ENCODE measurements at places on chromosomes 6 and 20.
A peak's percentile ranks its signal among the peaks of the same experiment; 100 is the strongest.

DNA sequence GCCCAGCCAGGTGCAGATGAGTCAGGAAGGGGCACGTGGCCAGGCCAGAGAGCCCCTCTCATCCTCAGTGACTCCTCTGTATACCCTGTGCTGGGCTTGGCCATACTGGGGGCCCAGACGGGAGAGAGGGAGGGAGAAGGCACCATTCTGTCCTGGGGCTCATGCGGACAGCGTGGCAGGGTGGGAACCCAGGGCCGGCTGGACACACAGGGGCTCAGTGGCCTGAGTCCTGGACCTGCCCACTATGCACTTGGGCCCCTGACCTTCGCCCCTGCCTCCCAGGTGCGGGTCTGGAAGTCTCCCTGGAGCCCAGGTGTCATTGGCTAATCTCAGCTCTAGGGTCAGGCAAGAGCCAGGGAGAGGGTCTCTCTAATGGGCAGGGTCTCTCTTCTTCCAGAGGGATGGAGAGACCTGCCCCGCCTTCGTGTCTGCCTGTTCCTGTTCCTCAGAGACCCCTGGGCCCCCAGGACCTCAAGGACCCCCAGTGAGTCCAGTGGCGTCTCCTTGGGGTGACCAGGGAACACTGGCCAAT is 27.7 kb downstream of the COL20A1 start:
- no peak for DNase-seq

GRCh38 chr20:50919567-50919966 is 11.7 kb downstream of the ADNP start:
- peak; percentile 15 for DNase-seq

GRCh38 chr6:95545226-95545625 is 32.1 kb upstream of the MANEA start:
- no peak for DNase-seq

DNA sequence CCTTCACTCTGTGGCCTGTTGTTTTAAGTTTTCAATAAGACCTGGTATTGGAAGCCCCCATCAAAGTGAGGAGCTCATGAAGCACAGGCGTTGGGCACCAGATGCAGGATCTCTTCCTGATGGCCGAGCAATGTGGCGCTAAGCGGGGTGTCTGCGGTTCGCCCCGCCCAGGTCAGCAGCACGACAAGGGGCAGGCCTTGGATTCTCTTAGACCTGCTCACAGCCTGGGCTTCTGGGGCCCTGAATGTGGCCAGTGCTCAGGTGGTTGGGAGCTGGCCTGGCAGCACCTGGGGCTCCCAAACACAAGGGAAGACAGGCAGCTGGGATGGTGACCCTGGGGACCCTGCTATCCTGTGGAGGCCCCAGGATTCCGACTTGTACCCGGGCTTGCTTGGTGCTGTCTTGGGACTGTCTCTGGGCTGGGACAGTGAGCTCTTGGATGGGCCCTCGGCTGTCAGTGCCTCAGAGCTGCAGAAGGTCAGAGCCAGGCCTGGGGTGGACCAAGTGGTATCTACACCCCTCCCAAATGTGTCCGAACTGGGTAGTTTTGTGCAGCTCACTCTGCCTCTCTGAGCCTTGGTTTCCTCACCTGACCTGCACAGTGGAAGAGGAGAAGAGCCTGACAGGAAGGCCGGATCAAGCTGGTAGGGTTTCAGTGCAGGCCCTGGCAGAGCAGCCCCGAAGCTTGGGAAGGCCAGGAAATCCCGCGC is 69.1 kb downstream of the PHACTR3 start:
- no peak for DNase-seq

GRCh38 chr6:44505751-44506150 is 118.2 kb downstream of the CDC5L start:
- no peak for DNase-seq

DNA sequence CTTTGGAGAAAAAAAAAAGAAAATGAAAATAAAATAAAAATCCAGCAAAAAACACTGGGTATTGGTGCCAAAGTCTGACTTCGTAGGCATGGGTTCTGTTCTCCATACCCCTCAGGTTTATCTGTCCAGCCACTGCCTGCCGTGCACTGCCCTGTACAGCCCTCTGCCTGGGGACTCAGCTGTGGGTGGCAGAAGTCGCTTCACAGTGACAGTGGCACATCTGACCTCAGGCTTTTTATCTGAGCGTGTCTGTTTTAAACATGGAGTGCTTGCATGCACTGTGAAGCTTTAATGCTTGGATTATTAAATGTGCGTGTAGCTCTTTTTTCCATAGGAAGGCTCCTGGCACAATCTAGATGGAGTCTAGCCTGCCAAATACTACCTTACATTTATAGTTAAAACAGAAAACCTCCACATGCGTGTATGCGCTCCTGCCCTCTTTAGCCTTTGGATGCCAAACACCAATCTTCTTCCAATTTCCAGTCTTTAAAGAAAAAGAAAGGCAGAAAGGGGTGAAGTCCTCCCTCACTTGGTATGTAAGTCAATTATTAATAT is 375.5 kb downstream of the UTRN start:
- DNase-seq = no peak

- no peak for DNase-seq
These were observed 11.8 kb upstream of the BFSP1 start for GRCh38 chr20:17542993-17543412.

DNA sequence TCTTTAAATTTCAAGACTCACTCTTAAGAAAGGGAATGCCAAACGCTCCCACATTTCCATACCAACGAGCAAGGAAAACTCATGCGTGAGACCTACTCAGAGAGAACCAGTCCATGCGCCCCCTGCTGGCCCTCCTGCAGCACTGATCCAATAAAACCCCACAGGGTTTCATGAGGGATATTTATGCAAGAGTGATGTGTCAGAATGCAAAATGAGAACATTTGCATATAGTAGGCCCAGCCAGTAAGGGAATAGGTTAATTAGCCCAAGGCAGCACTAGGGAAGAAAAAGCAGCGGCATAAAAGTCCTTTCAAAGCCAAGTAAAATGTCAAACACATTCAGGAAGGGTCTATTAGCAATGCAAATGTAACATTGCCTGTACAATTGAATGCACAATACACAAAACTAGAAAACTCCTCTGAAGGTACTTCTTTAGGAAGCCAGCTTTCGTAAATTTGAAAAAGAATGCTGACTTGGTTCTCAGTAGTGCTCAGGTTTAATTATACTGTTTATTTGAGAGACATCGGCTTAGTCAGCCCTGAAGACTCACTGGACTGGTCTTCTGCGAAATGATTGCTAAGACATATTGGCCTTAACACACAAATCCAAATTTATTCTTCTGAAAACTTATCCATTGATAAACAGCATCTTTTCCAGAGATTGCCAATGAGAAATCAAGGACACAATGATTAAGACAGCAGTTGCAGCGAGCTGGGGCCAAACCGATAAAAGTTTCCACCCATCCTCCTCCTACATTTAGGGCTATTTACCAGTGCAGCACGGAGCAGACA is 93.2 kb downstream of the GMPR start:
- peak; percentile 77 for DNase-seq

Data from stimulated activated CD4-positive, alpha-beta T cell treated with anti-CD3 and anti-CD28 coated beads, Interleukin-2, amount 100 ng/mL, for 24 hours (primary cell).